Stimulated activated CD8-positive, alpha-beta memory T cell treated with anti-CD3 and anti-CD28 coated beads, Interleukin-7, amount 100 ng/mL, for 1 hour (primary cell): ENCODE measurements at places on chromosomes 2 and 18.

DNA sequence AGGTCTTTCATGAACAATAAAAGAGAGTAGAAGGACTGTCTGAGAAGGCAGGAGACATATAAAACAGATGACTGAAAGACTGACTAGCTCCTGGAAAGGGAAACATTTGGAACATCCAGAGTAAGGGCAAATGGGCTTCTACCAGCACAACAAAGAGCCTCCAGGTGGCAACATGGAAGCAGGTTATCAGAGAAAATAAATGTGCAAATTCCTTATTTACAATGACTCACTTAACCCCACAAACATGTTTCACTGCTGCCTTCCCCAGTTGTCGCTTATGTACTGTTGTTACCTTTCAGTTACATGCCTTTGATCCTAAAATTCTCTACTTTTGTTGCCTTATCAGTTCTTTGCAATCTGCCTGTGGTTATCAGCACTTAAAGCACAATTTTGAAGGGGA, 117.0 kb downstream of the HIBCH start:
- no peak for DNase-seq

- DNase-seq, result no peak
Measured at GRCh38 chr2:49619804-49620203, 465.5 kb upstream of the FSHR start.

DNA sequence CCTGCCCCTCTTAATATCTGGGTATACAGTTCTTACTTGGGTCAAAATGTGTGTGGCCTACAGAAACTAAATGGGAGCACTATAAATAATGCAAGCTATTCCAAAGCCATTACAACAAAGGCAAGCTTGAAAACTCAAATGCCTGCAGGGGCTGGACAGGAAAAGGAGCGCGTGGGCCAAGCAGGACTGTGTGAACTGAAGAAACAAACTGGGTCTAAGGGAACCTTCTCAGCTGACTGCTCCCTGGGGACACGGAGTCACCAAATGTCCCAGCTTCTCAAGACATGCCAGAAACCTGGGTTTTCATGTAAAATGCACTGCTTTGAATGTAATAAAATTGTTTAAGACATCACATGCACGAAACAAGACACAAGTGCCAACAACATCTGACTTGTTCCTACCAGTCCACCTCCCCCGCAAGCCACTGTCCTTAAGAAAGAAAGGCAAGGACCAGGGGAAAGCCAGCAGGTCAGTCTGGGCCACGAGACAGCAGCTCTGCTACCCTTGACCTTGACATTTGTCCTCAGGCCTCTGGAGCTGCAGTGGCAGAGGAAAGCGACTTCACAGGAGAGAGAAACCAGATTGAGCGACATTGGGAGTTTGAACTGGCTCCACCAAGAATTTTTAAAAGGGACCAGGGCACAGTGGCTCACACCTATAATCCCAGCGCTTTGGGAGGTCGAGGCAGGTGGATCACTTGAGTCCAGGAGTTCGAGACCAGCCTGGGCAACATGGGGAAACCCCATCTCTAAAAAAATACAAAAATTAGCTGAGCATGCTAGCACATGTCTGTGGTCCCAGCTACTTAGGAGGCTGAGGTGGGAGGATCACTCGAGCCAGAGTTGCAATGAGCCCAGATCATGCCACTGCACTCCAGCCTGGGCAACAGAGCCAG, 89.7 kb upstream of the SH3BP4 start:
- DNase-seq, result no peak

GRCh38 chr2:227717687-227718567, at the start of gene SLC19A3:
SLC19A3 (minus strand) TSS chr2:227718028; CDS start chr2:227702318, 15,710 bp downstream.
- DNase-seq, result no peak

GRCh38 chr2:154032220-154032619, 160.5 kb downstream of the GALNT13 start:
- DNase-seq, result no peak

GRCh38 chr2:18345848-18346247, 214.6 kb downstream of the RDH14 start:
- no peak for DNase-seq

DNA sequence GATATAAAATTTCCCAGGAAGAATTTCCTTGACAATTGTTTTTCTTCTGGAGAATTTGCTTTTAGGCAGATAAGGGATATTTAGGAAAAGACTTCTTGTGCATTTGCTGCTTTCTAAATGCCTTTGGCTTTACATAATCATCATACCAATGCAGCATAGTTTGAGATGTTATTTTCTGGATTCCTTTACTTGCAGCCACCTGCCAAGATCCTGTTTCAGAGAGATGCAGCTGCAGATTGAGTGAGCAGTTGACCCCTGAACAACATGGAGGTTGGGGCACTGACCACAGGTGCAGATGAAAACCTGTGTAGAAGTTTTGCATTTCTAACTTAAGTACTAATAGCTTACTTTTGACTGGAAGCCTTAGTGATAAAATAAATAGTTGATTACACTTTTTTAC, 257.9 kb downstream of the RPIA start:
- DNase-seq, result no peak

GRCh38 chr2:105783151-105783738, 38.5 kb downstream of the NCK2 start:
- DNase-seq, result no peak

DNA sequence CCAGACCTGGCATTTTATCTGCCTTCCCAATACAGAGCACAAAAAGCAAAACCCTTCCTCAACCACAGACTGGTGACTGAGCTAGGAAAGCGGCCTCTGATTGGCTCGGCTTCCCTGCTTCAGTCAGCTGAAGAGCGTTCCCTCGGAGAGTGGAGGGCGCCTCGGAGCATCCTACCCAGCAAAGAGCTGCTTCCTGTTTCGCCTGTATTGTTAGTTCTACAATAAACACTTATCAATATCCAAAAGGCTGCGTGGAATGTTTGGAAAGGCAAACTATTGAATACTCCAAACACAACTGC, 125.0 kb downstream of the CACNB4 start:
- no peak for DNase-seq

DNA sequence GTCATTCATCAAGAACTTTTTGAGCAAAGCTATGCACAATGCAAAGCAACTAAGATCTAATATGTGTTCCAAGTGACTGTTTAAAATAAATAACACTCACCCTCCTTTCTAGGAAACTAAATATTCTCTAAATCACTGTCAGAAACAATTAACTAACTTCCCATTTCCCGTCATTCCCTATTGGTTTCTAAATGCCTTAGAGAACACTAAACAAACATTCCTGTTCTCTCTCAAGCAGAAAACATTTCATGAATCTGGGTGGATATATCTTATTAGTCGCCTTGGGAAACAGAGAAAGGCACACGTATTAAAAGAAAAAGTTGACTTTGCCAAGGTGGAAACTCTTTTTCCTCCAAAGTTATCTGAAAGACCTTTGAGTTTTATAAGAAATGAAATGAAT, 735.2 kb downstream of the MBD2 start:
- DNase-seq, result no peak

DNA sequence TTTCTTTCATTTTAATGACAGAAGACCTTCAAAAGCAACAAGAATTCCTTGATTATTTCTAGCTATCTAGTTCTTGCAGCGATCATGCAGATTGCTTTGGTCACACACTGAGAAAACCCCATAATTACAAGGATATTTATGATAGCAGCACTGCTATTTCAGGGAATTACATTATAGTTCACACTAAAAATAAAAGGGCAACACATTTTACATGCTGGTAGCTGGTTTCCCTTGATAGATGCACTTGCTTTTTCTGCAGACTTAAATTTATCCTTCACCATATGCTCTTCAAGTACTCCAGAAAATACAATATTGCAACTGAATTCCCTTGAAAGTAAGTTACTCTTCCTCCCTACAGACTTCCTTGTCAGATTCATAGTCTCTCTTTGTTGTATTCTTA, 751.1 kb downstream of the CCDC85A start:
- DNase-seq, result no peak

DNA sequence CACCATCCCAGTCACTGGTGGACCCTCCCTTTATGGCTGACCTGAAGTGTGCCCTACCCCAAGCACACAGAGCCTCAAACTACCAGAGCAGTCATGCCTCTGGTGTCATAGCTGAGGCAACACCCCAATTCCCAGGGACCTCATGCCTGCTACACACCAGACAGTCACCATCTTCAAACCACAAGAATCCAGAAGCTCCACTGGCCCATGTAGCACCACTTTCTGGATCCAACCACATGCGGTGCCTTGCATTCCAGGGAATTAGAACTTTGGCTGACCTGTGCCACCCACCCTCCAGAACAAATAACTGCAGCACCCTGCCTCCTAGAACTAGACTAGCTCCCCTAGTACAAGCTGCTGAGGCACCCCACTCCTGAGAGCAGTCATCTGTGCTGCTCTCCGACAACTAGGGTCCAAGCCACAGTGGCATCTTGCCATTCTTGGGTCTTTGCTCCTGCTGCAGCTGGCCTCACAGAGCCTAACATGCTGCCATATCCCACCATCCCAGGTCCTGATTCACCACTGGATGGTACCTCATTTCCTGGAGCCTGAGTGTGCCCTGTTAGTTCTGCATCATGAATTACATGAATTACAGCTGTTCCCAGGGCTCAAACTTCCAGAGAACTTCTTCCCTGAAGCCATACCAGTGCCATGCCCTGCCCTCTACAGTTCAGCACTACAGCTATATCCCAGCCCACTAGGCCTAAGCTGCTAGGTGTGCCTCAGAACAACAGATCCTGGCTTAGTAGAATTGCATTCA, 243.8 kb upstream of the CHST9 start:
- DNase-seq, result no peak

DNA sequence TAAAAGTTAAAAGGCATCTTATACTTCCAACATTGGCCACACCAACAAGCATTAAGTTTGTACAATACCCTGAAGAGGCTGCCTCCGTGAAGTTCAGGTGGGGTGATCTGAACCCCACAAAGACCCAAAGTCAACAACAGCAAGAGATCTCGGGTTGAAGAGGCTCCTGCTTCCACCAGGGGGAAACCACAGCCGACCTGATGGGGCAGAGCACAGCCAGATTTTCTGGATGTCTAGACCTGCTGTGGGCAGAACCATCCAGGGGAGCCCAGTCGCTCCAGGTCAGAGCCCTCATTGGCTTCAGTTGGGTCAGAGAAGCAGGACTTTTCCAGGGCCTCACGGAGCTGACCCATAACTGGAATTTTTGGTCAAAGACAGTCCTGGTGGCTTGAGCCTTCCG, 66.5 kb upstream of the ACKR3 start:
- DNase-seq, result no peak

- no peak for DNase-seq
Measured at GRCh38 chr2:102129951-102130646, 12.4 kb upstream of the IL1R1 start.

GRCh38 chr2:3117650-3118216, 259.9 kb downstream of the EIPR1 start:
- no peak for DNase-seq

DNA sequence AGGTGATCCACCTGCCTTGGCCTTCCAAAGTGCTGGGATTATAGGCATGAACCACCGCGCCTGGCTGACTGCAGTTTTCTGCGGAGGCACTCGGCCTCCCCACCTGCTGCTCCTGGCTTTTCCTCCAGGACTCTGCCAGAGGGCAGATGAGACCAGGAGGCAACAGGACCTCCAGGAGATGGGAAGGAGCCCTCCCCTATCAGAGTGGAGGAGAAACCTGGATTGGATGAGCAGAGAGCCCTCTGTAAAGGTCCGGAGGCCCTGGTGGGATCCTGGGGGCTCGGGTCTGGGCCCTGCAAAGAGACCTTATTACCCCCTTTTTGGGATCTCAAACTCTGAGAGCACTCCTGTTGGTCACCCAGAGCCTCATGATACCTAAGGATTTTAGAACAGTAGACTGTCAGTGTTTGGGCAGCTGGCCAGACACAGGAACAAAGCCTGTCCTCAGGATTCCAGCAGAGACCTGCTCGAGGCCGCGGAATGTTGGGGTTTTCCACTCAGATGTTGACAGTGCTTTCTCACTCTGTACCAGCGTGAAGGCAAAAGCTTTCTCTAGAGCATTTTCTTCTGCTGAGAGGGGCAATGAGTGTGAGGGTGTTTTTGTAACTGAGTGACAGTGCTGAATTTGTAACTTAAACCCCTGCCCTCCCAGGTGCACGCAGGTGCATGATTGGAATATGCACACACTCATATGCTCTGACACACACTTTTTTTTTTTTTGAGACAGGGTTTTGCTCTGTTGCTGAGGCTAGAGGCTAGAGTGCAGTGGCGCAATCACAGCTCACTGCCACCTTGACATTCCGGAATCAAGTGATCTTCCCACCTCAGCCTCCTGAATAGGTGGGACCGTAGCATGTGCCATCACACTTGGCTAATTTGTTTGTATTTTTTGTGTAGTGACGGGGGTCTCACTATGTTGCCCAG, 48.4 kb downstream of the NPPC start:
- DNase-seq, result no peak

DNA sequence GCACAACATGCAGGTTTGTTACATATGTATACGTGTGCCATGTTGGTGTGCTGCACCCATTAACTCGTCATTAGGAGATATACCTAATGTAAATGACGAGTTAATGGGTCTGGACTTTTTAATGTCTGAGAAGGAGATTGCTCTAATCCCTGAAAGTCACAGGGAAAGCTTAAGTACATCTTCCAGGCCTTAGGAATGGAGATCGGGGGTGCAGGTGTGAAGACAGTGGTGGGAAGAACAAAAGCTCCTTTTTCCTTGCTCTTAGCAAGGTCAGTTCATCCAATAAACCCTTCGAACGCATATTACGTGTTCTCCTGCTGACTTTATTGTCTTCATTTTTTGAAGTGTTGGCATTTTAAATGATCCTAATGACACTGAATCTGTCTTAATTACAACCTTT, 50.8 kb upstream of the LAMA1 start:
- DNase-seq, result no peak

DNA sequence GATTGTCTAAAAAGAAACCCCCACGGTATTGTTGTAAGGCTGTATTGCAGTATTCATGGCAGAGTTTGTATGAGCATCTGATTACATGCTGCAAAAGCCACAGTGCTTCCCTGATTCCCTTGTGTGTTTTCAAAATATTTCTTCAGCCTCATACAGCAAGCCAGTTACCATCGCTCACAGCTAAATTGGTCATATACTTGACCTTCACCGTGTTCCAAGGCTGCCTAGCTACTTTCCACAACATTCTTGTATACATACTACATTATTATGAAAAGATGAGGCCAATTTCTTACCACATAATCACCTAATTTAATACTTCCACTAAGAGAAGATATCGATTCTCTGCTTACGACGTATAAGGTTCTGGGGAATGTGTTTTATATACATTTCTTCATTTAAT, 576.3 kb upstream of the CNTNAP5 start:
- no peak for DNase-seq

GRCh38 chr2:53127061-53127650, 640.4 kb upstream of the CHAC2 start:
- no peak for DNase-seq

DNA sequence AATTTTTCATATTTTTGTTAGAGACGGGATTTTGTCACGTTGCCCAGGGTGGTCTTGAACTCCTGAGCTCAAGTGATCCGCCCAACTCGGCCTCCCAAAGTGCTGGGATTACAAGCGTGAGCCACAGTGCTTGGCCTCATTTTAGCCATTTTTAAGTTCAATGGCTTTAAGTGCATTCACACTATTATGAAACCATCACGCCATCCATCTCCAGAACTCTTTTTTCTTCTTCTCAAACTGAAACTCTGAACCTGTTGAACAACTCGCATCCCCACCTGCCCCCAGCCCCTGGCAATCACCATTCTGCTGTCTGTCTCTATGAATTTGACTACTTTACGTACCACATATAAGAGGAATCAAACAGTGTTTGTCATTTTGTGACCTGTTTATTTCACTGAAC, 31.3 kb upstream of the ASB18 start:
- no peak for DNase-seq

- DNase-seq, result no peak
Measured at GRCh38 chr2:30666266-30666874, 140.9 kb downstream of the CAPN13 start.
